ENCODE measurements at places on chromosomes 12 and 14.

- no peak for DNase-seq
Measured at GRCh38 chr14:54638135-54638446, 71.2 kb downstream of the SAMD4A start.

- no peak for DNase-seq
Measured at GRCh38 chr12:69265205-69265604, 25.8 kb downstream of the CPSF6 start.

- no peak for DNase-seq
Measured at GRCh38 chr14:59897757-59898383, 22.1 kb upstream of the LRRC9 start.

GRCh38 chr14:101628471-101628966, 67.2 kb downstream of the DIO3 start:
- DNase-seq: peak; percentile 53

GRCh38 chr14:66482873-66483272, 3.3 kb upstream of the CCDC196 start:
- no peak for DNase-seq

DNA sequence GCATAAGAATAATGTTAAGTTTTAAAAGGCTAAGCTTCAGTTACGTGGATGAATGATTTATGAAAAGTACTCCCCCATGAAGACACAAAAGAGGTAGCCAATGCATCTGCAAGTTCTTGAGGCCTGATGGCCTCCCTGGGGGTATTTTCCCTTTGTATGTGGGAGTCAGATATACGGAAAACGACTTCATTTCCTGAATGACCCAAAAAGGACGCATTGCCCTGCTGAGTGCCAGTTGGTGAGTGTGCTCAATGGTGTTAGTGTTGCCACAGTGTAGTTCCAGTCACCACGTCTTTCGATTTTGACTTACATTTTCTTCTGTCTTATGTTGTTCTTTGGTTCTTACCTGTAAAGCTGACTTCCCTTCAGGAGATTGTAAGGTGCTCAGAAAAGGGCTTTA, 8.0 kb downstream of the ETV6 start:
- DNase-seq: no peak

- DNase-seq: no peak
Measured at GRCh38 chr14:102138535-102138934, 1.2 kb upstream of the WDR20 start.

GRCh38 chr14:91078095-91078737, 17.8 kb upstream of the RPS6KA5 start:
- DNase-seq: no peak

DNA sequence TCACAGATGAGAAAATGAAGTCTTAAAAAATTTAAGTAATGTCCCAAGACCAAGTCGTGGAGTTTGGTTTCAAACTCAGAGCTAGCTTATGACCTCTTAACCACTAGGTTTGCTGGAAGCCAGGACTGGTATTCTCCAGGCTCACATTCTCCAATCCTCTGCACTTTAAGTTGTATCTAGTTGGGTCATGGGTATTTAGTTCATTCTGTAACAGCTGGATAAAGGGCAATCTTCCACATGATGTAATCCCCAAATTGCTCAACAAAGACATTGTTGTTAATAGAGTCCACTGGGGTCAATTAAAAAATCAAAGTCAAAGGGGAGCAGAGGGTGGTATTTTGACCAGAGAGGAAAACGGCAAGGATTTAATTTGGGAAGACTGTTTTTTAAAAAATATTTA, 17.8 kb upstream of the GAS2L3 start:
- DNase-seq: no peak

GRCh38 chr12:52606581-52607218, 5.4 kb upstream of the KRT72 start:
- no peak for DNase-seq
